ENCODE measurements at places on chromosomes 7 and 10.

- no peak for DNase-seq
These were observed 233.9 kb downstream of the WDR37 start for GRCh38 chr10:1290071-1290471.

DNA sequence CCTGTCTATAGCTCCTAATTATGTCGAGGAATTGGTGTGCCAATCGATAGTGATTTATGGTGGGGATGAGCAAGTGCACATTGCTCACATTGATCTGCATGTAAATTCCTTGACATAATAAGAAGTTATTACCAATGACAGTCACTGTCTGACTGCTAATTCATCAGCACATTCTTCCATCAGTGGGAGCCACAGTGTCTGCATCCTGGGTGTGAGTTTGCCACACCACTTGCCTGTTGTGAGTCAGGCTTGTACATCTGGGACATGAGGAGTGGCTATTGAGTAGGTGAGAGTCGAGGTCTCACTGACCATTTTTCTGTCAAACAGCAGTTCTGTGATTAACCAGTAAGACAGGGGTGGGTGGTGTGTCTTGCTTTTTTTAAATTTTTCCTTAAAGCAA lies 263.4 kb downstream of the LRMDA start:
- no peak for DNase-seq

GRCh38 chr10:18737236-18737635 lies 78.0 kb downstream of the ARL5B start:
- no peak for DNase-seq

GRCh38 chr7:11792166-11792565 lies 39.8 kb downstream of the THSD7A start:
- DNase-seq, result no peak

GRCh38 chr10:131689016-131689415 lies 211.8 kb upstream of the PPP2R2D start:
- no peak for DNase-seq

- no peak for DNase-seq
These were observed 8.9 kb downstream of the MSS51 start for GRCh38 chr10:73424478-73424877.

GRCh38 chr7:73879977-73880681 lies 19.2 kb downstream of the TMEM270 start:
- DNase-seq, result no peak

- no peak for DNase-seq
These were observed 5.2 kb downstream of the DUSP5 start for GRCh38 chr10:110502851-110503301.

GRCh38 chr10:127888521-127889312 lies 4.0 kb downstream of the CLRN3 start:
- DNase-seq, result no peak

DNA sequence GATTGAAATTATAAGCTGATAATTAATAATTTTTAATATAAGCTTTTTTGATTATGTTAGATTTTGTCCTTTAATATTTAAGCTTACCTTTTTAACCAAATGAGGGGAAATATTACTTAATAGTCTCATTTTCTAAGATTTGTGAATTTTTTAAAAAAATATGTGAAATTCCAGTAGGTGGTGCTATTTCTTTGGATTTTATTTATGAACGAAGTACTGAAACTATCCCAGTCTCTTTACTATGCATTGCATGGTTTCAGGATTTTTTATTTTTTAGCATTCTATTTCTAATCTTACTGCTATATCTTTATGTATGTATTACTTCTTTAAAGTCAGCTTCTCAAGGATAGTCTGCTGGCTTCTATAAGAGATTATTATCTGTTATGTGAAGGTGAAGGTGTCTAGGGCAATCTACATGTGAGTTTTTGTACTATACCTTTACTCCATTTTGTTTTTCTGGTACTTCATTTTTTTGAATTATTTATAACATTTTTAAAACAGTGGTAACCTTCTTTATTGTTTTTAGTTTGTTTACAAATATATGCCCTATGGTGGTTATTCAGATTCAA lies 78.3 kb downstream of the ATRNL1 start:
- DNase-seq, result no peak

- no peak for DNase-seq
These were observed 412.4 kb upstream of the NRP1 start for GRCh38 chr10:33746836-33747268.

DNA sequence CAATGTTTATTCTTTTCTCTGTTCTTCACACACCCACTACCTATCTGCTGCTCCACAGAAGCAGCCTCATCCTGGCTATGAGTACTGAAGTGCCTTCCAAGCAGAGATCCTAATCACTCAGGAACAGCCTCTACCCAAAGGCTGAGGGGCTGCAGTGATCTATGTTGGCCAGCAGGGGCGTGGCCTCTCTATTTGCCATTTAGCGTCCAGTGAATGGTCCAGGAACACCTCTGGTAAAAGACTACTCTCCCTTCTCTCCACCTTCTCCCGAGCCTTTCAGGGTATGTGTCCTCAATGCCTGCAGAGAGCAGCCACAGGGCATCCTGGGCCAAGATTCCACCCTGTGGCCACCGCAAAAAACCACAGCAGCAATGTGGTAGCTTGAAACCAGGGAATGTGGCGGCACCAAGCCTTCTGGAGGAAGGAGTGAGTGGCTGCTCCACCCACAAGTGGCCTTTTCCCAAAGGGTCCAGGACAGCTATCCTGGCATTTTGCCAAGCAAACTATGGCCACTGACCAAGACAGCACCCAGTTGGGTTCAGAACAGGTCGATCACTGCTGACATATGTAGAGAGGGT lies 70.9 kb downstream of the SYPL1 start:
- no peak for DNase-seq

DNA sequence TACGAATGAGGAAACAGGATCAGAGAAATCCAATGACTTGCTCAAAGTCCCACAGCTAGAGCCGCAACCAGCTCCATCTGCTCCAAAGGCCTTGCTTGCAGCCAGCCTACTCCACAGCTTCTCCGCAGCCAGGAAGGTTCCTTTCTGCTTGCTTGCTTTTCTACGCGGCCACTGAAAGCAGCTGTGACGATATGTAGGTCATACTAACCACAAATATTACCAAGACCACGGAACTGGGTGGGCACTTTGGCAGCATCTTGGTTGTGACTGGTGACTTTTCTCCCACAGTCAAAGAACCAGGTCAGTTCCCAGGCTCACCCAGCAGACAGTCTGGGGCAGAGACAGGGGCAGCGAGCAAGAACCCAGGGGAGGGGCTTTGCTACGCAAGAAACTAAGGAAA lies 86.4 kb downstream of the FAM53B start:
- DNase-seq, result no peak

- DNase-seq, result no peak
These were observed 1110.6 kb downstream of the TYW1 start for GRCh38 chr7:68107261-68107660.

- no peak for DNase-seq
These were observed 116.4 kb upstream of the NOBOX start for GRCh38 chr7:144519925-144520324.

DNA sequence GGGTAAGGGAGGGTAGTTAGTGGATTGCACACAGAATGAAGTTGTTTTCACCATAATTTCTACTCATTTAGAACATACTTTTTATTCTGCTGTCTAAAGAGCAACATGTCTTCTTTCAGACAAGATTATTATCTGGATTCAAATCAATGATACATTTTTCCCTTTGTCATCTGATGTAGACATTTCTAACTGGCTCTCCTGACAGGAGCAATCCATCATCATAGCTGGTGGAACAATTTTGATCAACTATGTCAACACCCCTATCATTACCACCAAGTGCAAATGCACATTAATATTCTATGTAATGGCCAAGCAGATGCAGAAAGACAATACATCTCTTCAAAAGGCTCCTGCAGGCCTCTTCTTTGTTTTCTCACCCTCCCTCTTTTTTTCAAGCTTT lies 672.9 kb upstream of the LRRTM3 start:
- DNase-seq, result no peak

- no peak for DNase-seq
These were observed 37.6 kb downstream of the SGMS1 start for GRCh38 chr10:50585921-50586739.

GRCh38 chr10:3882855-3883254 lies 97.8 kb upstream of the KLF6 start:
- no peak for DNase-seq

- no peak for DNase-seq
These were observed 9.8 kb downstream of the DNAJB12 start for GRCh38 chr10:72344932-72345331.

DNA sequence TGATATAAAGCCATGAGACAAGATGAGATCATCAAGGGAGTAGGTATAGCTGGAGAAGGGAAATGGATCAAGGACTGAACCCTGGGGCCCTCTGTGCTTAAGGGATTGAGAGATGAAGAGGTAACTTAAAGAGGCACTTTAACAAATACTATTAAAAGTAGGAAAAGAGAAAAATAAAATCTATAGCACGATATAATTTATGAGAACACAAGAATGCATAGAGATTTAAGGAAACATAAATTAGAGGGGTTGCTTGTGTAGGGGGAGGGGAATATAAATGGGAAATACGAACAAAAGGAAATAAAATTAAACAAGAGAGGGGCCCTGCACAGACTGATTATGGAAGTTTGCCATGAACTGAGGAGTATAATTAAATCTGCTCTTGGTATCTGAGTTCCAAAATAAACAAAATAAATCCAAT lies 15.6 kb upstream of the LRRC17 start:
- no peak for DNase-seq

DNA sequence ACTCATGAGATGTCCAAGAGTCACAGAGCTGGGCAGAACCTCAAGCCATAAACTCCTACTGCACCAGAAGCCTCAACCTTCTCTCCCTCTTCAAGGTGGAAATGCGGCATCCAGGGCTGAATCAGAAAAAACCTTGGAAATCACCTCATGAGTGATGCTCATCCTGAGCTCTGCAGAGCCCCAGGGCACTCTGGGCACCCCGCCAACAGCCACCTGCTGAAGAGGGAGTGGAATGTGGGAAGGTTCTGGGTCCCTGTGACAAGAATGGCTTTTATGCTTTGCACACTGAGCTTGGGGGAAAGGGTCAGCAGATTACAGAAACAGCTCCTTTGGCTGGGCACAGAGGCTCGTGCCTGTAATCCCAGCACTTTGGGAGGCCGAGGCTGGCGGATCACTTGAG lies 18.8 kb downstream of the NUDT1 start:
- DNase-seq, result no peak

DNA sequence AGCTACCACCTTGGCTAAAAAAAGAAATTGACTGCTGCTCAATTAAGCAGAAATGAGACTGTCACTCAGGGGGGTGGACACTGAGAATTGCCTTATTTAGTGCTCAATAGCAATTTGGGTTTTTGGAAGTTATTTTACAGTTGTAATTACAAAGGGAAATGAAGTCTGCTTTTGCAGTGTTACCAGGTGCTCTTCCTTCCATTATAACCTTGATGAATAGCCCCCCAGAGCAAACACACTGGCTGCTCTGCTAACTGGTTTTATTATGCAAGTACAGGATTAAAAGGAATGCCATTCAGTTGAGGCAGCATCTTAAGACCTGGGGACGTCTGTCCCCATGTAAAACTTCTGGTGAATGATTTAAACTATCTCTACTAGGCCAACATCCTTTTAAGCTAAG lies 191.0 kb downstream of the EVX1 start:
- no peak for DNase-seq

- DNase-seq, result no peak
These were observed 4.9 kb downstream of the GCK start for GRCh38 chr7:44184206-44184872.

- DNase-seq, result no peak
These were observed 57.3 kb upstream of the ZEB1 start for GRCh38 chr10:31261511-31262311.

- DNase-seq, result no peak
These were observed 26.8 kb downstream of the WNT2 start for GRCh38 chr7:117296066-117296465.

DNA sequence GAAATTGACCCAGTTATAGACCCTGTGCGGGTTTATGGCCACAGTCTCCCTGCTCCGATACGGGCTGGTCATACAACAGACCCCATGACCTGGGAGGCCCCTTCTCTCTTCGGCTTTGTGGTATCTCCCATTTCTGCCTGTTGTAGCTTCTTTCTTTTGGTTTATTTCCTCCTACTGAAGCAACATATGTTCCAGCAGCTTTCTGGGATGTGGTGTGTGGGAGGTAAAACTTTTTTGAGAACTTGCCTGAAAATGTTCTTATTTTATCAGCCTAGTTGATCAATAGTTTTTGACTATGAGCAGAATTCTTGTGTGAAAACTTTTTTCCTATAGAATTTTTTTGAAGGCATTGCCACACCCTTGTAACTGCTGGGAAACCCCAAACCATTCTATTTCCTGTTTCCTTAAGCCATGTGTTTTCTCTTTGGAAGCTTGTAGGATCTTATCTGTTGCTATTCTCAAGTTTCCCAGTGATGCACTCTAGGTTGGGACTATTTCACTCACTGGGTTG lies 80.0 kb downstream of the DAGLB start:
- no peak for DNase-seq

DNA sequence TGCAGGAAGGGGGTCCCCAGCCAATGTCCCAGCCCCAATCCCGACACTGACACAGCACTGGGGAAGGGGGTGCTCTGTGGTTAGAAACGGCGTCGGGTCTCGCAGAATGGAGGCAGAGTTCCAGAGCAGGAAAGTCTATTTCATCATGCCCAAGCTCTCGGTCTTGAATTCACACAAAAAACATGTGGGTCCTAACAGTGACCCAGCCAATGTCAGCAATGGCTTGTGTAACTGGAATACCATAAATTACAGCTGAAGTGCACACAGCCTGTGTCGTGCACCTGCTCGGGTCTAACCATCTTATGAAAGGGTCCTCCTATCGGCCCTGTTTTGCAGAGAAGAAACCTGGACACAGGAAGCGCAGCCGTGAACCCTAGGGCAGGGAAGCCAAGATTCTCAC lies 324.1 kb downstream of the ADARB2 start:
- no peak for DNase-seq

GRCh38 chr10:132389433-132390169 lies 7.4 kb upstream of the PWWP2B start:
- no peak for DNase-seq

DNA sequence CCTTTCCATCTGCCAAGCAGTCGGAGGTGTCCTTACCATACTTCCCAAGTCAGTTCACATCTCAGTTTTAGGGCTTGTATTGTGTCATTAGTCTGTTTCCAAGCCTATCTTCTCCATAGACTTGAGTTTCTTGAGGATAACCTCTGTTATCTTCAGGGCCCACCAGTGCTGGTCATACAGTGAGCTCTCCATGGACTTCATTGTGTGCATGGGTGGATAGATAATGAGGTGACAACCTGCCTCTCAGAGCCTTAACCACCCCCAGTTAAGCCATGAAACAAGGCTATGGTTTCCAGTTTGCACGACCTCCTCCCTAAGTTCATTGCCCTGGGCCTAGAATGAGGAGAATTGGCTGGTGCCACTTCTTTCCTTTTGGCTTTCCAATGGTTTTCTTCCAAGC lies 38.5 kb upstream of the WAC start:
- DNase-seq, result no peak

- no peak for DNase-seq
These were observed 29.6 kb downstream of the INPP5F start for GRCh38 chr10:119755446-119755845.

GRCh38 chr10:122571892-122572291 lies 11.3 kb downstream of the DMBT1 start:
- no peak for DNase-seq

DNA sequence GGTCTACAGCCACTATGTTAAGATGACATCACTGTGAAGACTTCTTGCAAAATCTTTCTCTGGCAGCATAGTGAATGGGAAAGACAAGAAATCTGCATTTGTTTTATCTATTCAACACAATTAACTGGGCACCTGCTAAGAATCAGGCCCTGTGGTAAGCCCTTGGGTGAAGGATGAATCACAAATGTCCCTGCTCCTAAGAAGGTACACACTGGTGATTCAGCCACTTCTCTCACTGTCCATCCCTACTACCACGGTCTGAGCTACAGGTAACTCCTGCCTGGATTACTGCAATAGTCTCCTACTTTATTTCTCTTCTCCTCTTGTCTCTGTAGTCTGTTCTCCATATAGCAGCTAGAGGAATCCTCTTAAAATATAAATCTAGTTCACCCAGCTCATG lies 116.1 kb downstream of the HIBADH start:
- no peak for DNase-seq
